LHCN-M2 (cell line): ENCODE measurements at places on chromosomes 7 and 10.

- DNase-seq, result no peak
These were observed 568.1 kb upstream of the LRRN3 start for GRCh38 chr7:110522761-110523200.

DNA sequence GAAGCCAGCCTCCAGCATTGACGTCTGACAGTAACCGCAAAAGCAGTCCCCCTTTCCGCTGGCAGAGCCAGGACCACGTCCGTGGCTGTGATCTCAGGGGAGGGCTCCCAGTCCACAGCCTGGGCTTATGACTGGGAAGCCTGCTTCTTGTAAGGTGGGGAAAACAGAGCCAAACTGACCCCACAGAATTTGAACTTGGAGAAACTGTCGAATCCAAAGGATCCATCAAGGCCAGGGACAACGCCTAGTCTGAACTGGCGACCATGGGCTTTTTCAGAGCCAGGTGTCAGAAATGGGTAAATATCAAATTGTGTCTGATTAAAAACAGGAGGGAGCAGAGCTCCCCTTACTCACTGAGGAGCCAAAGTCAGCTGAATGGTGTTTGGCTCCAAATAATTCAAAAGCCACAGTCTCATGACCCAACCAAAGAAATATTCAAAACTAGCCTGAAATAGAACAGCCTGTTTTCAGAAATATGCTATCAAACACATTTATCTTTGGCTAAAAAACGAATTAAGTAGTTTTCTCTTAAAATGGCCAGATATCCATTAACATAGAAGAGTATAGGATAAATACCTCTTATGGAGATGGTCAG lies 751.4 kb upstream of the GALNT17 start:
- no peak for DNase-seq

GRCh38 chr10:117273980-117274379 lies 33.1 kb downstream of the SLC18A2 start:
- DNase-seq, result no peak

DNA sequence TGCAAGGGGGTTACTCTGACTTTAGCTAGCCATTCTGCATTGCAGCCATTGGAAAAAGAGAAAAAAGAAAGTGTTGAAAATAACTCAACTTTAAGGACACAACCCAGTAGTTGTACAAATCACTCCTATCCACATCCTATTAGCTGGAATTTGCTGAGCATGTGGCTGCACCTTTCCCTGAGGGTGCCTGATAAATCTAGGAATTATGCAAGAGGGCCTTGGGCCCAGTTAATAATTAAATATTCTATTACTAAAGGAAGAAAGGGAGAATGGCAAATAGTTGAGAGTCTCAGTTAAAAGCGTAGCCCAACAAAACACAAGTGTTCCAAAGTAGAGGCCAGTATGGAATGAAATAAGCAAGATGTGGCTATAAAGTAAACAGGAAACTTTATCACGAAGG lies 200.9 kb upstream of the CNTNAP2 start:
- no peak for DNase-seq

- no peak for DNase-seq
These were observed 95.8 kb upstream of the DIP2C start for GRCh38 chr10:785089-785860.

GRCh38 chr10:126218778-126219649 lies 169.3 kb downstream of the ADAM12 start:
- no peak for DNase-seq

- no peak for DNase-seq
These were observed 483.1 kb upstream of the NRP1 start for GRCh38 chr10:33817605-33818004.

DNA sequence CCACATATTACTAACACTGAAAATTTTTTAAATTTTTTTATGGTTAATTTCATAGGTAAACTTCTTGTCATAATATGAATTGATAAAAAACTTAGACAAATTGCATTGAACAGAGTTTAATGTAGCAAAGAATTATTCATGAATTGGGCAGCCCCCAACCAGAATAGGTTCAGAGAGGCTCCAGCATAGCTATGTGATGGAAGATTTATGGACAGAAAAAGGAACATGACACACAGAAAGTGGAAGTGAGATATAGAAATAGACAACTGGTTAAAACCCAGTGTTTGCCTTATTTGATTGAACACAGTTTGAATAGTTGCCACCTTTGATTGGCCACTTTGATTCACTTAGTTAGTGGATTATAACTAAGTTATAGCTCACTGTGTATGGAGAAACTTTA lies 87.2 kb downstream of the AHR start:
- DNase-seq, result no peak

DNA sequence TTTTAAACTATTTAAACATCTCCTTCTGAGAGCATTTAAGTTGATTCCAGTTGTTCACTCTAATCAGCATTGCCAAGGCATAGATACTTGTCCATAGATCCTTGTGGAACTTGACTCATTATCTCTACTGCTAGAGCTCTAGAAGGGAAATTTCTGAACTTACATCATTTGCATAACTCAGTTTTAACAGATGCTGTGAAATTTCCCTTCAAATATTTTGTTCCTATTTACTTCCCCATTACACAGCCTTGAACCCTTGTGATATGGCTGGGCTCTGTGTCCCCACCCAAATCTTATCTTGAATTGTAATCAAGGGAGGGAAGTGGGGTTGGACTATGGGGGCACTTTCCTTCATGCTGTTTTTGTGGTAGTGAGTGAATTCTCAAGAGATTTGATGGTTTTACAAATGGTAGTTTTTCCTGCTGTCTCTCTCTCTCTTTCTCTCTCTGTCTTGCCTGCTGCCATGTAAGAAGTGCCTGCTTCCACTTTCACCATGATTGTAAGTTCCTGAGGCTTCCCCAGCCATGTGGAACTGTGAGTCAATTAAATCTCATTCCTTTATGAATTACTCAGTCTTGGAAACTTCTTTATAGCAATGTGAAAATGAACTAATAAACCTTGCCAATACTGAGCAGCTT lies 25.4 kb downstream of the INSIG1 start:
- peak; percentile 20 for DNase-seq

DNA sequence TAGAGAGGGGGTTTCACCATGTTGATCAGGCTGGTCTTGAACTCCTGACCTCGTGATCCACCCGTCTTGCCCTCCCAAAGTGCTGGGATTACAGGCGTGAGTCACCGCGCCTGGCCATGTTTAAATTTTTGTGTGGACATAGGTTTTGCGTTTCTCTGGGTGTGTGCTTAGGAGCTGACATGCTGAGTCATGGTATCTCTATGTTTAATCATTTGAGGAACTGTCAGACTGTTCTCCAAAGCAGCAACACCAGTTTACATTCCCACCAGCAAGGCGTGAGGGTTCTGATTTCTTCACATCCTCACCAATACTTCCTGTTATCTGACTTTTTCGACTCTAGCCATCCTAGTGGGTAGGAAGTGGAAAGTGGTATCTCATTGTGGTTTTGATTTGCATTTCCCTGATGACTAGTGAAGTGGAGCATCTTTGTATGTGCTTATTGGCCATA lies 153.7 kb downstream of the DNAJB6 start:
- DNase-seq, result peak; percentile 61

- no peak for DNase-seq
These were observed 274.2 kb downstream of the BAMBI start for GRCh38 chr10:28951484-28951883.

- no peak for DNase-seq
These were observed 59.7 kb upstream of the PDCD4 start for GRCh38 chr10:110811791-110812581.

GRCh38 chr10:98038288-98038687 lies 7.9 kb upstream of the CRTAC1 start:
- DNase-seq, result no peak

- DNase-seq, result no peak
These were observed 183.6 kb downstream of the NRP1 start for GRCh38 chr10:33150889-33151288.

DNA sequence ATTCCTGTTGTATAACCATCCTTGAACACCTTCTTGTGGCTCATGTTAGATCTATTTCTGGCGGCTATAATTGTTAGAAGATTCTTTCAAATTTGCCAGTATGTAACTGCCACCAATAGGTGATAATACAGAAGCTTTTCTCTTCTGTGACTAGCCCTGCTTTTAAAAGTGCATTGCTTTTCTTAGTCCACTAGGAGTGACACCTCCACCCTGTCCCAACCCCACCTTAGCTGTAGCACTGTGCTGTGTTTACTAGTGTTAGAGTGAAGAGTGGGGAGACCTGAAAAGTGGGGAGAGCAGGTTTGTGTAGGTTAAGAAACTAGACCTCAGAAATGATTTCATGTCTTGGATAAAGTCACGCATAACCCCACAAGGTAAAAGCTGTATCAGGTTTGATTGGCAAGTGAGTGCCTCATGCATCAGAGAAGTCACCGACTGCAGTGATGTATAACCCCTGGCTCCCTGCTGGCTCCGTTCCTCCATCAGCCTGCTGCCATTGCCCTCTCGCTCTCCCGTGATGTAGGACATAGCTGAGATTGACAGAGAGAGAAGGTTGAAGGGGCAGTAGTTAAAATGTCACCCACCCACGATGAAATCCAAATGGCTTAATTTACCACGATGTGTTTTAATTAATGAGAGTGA lies 12.5 kb downstream of the NPVF start:
- DNase-seq, result no peak

- DNase-seq, result no peak
These were observed 40.6 kb downstream of the GSDME start for GRCh38 chr7:24716480-24717246.

DNA sequence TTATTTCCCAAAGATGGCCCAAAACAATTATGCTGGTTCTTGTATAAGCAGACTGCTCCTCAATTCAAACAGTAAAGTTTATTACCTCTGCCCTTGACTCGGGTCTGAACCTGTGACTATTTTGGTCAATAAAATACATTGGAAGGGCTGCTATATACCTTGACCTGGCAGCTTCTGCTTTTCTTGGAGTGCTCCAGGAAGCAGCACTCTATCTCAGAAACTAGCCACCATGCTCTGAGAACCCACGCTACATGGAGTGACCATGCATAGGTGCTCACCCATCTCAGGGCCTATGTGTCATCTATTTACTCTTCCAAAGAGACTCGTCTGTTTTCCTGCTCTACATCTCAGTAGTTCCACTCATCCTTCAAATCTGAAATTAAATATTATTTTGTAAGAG lies 299.9 kb downstream of the AHR start:
- DNase-seq, result no peak

- no peak for DNase-seq
These were observed 36.3 kb downstream of the FAM171A1 start for GRCh38 chr10:15334650-15335323.

- no peak for DNase-seq
These were observed 26.7 kb downstream of the FRMD4A start for GRCh38 chr10:14304046-14304445.

GRCh38 chr10:117734731-117735405 lies 192.3 kb downstream of the EMX2 start:
- no peak for DNase-seq

GRCh38 chr7:105350906-105351305 lies 37.8 kb downstream of the SRPK2 start:
- DNase-seq, result no peak

DNA sequence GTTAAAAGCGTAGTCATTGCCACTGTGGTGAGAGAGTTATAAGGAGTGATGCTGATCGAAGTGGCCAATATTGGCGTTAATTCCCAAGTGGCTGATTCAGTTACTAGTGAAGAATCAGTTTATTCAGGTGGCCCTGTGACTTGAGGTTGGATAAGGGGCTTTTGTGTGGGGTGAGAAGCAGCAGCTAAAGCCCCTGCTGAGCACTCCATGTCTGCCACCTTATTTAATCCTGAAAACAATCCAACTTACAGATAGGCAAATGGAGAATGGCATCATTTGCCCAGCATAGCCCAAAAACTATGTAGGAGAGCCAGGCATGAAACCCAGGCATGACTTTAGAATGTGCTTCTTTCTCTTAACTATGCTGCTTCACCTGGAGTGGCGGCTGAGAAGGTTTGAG lies 222.8 kb upstream of the KLF6 start:
- no peak for DNase-seq

- no peak for DNase-seq
These were observed 16.5 kb upstream of the INPP5A start for GRCh38 chr10:132521041-132521465.

GRCh38 chr7:11208883-11209465 lies 235.3 kb downstream of the PHF14 start:
- DNase-seq, result no peak

GRCh38 chr10:58393317-58393716 lies 8.1 kb downstream of the TFAM start:
- no peak for DNase-seq

DNA sequence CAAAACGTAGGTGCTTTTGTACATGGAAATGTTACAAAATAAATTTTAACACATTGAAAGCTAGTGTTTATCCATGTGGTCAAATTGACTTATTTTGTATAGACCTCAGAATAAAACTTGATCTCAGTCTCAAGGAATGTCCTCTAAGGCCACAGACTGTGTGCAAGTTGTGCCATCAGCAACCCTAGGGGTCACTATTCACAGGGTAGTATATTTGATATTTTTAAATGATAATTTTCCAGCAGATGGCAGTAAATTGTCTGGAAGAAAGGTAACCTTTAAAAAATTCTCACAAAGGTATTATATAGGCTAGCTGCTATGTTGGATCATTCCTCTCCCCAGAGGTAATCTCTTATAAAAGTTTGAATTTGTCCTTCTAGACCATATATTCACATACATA lies 12.9 kb upstream of the SNX10 start:
- peak; percentile 47 for DNase-seq

- no peak for DNase-seq
These were observed 365.3 kb upstream of the ZNF32 start for GRCh38 chr10:44013981-44014380.

- DNase-seq, result no peak
These were observed 52.1 kb upstream of the SLC29A3 start for GRCh38 chr10:71266918-71267442.

GRCh38 chr7:8380130-8380529 lies 53.3 kb upstream of the NXPH1 start:
- no peak for DNase-seq

- no peak for DNase-seq
These were observed at the start of gene SPOCK2 for GRCh38 chr10:72087969-72088888. TSS of gene SPOCK2 (minus strand) at chr10:72088551. CDS start at chr10:72088328, 223 bp downstream.

DNA sequence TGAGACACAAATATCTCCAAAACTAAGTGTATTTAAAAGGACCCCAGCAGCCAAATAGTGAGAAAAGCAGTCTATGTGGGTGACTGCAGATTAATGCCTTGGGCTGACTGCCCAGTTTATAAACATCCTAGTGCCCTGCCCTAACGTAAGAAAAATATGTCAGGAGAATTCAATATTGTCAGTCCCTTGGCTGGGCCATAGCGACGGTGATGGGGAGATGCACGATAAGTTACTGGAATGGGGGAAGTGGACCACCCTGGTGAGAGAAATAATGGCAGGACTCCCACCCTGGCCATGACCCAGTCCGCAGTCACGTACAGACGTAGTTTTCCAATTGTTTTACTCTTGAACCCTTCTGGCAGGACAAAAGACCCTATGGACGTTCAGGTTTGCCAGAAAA lies 48.0 kb downstream of the JCAD start:
- no peak for DNase-seq

- peak; percentile 67 for DNase-seq
These were observed 11.6 kb downstream of the ATP6V0E2 start for GRCh38 chr7:149885191-149886017.

- DNase-seq, result no peak
These were observed 614.7 kb downstream of the PARD3 start for GRCh38 chr10:34200355-34200901.

- DNase-seq, result peak; percentile 80
These were observed at the start of gene MARVELD1 for GRCh38 chr10:97713339-97713825. TSS of gene MARVELD1 (plus strand) at chr10:97713730. CDS start at chr10:97713877, 147 bp downstream.
